ENCODE measurements at places on chromosomes 2 and 18.

- no peak for DNase-seq
Observed at GRCh38 chr2:8694737-8695136, 12.9 kb downstream of the ID2 start.

DNA sequence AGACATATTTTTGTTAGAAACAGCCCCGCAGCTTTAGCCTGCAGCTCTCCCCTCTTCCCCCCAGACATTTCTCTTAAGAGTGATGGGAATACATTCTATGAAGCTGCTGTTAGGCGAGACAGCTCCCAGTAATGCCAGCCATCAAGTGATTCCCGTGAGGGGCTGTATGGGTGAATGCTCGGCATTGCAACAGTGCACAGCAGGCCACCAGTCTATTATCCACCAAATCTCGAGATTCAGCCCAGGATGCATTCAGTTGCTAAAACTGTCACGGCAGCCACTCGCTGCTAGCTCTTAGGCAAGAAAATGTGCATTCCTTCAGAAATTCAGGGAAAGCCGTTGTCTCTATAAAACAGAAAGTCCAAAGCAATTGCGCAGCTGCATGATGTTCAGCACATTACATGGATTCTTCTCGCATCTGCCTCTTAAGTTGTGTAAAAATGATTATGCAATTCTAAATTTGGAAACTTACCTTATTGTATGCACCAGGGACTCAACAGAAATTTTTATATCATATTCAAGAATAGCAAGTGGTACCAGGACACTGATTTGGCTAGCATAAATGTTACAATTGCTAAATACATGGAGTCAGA is 211.3 kb upstream of the ARL4C start:
- no peak for DNase-seq

GRCh38 chr18:40148960-40149359 is 1806.1 kb upstream of the PIK3C3 start:
- DNase-seq = no peak

- no peak for DNase-seq
Observed at GRCh38 chr2:177000061-177000714, 212.4 kb upstream of the HNRNPA3 start.

- no peak for DNase-seq
Observed at GRCh38 chr2:120939595-120940318, 204.1 kb downstream of the GLI2 start.

DNA sequence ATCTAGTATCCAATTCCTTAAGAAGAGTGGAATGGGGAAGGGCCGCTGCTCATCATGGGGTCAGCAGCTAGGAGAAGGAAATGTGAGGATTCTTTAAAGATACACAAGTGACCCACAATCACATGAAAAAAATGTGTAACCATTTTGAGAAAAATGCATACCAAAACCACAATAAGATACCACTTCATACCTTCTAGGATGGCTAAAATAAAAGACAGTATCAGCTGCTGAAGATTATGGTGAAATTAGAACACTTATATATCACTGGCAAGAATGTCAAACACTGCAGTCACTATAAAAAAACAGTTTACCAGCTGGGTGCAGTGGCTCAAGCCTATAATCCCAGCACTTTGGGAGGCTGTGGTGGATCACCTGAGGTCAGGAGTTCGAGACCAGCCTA is 67.9 kb downstream of the C2orf74 start:
- DNase-seq = no peak

DNA sequence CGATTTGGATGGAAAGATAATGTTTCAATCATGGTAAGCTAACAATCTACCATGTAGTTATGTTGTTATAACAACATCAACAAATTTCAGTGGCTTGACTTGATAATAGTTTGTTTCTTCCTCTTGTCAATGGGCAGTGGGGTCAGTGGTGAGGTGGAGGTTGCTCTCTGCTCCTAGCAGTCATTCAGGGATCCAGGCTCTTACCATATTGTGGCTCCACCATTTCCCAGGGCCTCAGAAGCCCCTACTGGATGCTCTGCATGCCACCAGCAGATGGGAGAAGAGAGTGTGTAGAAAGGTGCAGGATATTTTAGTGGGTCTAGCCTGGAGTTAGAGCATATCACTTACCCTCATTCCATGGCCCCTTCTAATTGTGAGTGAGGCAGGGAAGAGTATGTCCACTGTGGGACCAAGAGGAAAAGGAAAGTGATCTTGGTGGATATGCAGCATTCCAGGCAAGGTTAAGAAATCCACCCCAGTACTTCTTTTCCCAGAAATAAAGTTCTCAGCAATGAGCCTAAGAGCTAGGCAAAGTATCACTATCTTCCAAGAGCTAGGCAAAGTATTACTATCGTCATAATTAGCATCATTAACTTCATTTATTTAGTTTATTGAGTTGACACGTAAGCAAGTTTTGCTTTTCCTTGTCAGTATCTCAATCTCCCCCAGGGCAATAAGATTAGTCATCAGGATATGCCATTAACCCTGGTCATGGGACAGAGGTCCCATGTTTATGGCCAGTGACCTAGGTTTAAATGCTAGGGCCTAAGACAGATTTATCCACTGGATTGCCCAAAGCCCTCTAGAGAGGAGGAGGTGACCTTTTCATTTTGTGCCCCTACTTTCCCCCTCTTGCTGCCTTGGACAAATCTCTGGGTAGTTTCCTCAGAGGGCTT is 4.2 kb upstream of the IWS1 start:
- no peak for DNase-seq

DNA sequence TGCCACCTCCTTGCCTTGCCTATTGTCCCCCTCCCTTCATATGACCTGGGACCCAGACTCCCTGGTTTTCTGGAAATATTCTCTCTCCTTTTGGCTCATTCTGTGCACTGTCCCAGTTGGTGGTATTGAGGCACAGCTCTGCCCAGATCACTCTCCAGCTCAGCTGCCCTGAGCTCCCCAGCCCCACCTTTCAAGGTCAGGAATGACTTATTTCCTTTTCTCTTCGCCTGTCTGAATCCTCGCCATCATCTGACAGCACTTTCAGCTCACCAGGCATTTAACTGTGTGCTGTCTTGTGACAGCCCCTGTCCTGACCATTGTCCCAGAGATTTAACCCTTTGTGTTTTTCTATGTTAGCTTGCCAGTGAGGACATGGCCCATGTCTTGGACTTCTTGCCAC is 133.0 kb downstream of the MSH2 start:
- DNase-seq = no peak

GRCh38 chr18:70291295-70291574 is 2.4 kb downstream of the SOCS6 start:
- no peak for DNase-seq

DNA sequence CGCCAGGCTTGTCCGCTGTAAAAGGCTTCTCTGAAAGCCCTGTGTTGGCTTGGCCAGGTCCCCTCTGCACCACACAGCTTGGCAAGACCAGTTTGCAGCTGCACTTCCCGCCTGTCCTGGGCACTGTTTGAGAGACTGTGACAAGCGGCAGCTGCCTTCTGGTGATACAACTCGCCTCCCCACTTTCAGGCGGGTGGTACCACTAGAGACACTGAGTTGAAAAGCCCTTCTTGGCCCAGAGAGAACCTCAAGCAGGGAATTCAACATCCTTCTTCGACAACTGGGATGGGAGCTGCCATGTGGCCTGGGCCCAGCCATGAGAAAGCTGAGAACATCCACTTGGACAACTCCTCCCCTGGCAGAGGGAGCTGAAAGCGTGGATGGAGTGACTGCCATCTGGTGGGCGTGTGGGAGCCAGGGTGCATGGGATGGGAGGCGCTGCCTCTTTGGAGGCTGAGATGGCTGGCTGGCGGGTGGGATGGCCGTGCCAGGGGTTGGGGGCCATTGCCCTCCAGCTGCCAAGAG is 125.5 kb upstream of the REV1 start:
- DNase-seq = no peak

DNA sequence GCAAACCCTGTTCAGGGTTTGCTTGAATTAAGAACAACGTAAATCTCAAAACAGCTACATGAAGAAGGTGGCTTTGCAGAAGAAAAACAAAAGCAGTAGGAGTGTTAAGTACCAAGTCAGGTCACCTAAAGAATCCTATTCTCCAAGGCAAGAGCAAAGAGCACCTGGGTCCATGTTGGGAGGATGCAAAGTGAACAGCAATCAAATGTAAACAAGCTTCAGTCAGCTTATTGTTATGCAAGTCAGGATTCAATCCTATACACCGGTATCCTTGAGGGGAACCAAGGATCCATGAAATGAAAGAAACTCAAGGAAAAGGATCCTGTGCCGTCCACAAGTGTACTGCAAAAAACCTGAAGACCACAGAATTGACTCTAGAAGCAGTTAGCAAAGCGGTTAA is 261.0 kb upstream of the DDX18 start:
- no peak for DNase-seq

DNA sequence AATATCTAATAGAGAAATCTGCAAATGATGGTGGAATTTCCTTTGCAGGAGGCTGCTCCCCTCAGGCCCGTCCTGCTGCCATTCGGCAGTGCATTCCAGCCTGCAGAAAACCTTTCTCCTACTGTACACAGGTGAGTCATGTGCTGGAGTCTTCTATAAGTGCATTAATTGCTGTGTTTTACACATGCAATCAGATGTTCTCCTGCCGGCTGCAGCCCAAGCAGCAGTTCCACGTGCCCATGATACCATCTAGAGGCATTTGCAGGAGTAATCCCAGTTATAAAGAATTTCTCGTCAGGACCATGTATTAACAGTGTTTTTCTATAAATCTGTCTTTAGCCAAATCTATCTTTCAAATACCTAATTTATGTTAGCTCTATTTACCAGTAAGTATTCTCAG is 304.7 kb upstream of the HNMT start:
- DNase-seq = no peak

DNA sequence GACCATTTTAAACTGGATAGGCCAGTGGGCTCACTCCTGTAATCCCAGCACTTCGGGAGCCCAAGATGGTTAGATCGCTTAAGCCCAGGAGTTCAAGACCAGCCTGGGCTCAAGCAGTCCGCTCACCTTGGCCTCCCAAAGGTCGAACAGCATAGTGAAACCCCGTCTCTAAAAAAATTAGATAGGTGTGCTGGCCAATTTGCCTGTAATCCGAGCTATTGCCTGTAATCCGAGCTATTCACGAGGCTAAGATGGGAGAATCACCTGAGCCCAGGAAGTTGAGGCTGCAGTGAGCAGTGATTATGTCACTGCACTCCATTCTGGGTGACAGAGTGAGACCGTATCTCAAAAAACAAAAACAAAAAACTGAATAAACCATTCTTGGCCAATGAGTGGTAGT is 52.6 kb upstream of the EMILIN2 start:
- DNase-seq = no peak

DNA sequence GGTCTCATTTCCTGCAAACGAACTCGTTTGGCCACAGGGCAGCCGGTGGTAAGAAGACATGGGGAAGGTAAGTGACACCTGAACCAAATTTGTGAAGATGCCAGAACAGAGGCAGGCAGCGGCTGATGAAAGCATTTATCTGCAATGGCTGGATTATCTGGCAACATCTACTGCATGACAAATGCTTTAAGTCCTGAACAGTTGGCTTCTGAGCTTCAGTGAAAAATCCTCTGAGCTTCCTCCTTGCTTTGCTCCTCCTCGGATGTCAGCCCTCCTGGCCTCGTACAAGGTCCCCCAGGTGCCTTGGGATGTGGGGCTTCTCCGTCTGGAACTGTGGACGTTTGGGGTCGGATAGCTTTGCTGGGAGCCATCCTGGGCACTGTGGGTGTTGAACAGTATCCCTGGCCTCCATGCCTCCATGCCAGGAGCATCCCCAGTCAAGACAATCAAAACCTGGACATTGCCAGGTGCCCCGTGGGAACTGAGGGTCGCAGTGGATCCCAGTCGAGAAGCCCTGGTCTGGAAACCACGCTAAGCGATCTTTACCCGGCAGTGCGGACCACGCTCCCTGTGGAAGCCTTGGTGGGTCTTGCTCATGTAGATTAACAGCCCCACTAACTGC is 49.3 kb downstream of the KCNG2 start:
- no peak for DNase-seq

Data from effector CD4-positive, alpha-beta T cell (primary cell).